Left lung (tissue), 14 donors: ENCODE measurements at places on chromosomes 7 and 10.

DNA sequence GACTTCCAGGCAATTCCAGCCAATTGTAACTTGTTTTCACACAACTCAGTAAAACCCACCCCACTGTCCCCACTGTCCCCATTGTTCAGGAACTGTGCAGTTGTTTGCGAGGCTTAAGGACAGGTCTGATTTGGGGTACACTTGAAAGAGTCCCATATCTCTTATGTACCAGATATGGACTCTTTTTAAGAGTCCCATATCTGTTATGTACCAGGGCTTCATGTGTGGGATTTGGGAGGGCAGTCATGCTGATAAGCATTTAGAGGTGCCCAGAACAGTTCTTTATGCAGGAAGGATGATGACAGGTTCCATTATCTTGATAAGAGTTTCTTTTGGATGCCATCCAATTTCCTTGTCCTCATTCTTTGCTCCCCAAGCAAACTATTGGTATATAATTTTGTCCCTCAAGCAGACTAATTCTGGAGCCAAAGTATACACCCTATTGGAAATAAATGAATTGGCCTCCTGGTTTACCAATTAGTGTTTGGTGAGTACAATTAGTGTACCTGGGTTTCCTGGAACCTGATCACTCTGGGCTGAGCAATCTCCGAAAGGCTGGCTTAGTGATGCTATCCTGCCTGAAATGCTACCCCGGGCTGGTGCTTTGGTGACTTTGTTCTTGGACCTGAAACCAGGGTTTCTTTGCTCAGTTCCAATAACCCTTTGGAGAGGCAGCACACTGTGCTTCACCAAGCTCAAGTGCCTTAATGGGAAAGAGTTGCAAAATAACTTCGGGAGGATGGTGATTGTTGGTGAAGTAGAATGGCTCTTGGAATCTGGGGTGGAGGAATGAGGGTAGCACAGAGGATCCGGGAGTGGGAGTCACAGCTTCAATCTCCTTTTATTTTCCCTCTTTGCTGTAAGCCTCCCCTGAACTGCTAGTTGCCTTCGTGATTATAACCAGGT is 6.2 kb upstream of the DMBT1 start:
- H3K27me3 ChIP-seq, result no peaks in the 10 kb centered on the region
- no peak overlapping the region for H3K4me3 ChIP-seq
- H3K36me3 ChIP-seq, result no peaks in the 10 kb centered on the region

GRCh38 chr7:131699323-131699722 is 142.9 kb upstream of the PODXL start:
- no peak for DNase-seq
- H3K27me3 ChIP-seq, result peaks cover 12% of the 10 kb centered on the region
- H3K36me3 ChIP-seq, result no peaks in the 10 kb centered on the region
- H3K4me3 ChIP-seq, result no peak overlapping the region

- H3K27me3 ChIP-seq, result no peaks in the 10 kb centered on the region
- DNase-seq, result no peak
- H3K36me3 ChIP-seq, result no peaks in the 10 kb centered on the region
- H3K4me1 ChIP-seq, result no peaks in the 10 kb centered on the region
Measured at GRCh38 chr10:94412449-94412848, 10.1 kb downstream of the TBC1D12 start.

- peaks cover 45% of the 10 kb centered on the region for H3K36me3 ChIP-seq
- peaks cover 52% of the 10 kb centered on the region for H3K4me1 ChIP-seq
- H3K27ac ChIP-seq, result no peak overlapping the region
- no peaks in the 10 kb centered on the region for H3K27me3 ChIP-seq
- no peak for DNase-seq
- peak overlapping the region; percentile 86 for H3K4me3 ChIP-seq
Measured at GRCh38 chr7:101087334-101088068, 2.2 kb downstream of the TRIM56 start.

- no peaks in the 10 kb centered on the region for H3K36me3 ChIP-seq
- H3K4me1 ChIP-seq, result peaks cover 22% of the 10 kb centered on the region
- DNase-seq, result no peak
- H3K27ac ChIP-seq, result no peak overlapping the region
- no peak overlapping the region for H3K4me3 ChIP-seq
Measured at GRCh38 chr7:47154791-47155190, 427.1 kb downstream of the TNS3 start.

DNA sequence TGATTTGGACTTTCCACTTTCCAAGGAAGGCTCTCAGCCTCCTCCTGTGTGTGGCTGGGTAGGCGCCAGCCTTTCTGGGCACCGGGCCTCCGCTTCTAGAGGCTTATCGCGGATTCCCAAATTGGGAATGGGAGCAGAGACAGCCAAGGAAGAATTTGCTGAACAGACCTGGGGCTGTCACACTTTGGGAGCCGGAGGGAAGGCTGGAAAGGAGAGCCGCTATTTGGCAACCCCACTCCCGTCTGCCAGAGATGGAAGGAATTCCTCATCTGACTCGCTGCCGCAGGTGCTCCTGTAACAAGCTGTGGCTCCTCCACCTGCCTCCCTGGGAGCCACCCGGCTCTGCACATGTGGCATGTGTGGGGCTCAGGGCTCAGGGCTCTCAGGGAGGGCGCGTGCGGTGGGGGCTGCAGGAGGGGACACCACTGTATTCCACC is 50.8 kb upstream of the ECHDC3 start:
- H3K4me1 ChIP-seq, result no peaks in the 10 kb centered on the region
- H3K27ac ChIP-seq, result no peak overlapping the region

DNA sequence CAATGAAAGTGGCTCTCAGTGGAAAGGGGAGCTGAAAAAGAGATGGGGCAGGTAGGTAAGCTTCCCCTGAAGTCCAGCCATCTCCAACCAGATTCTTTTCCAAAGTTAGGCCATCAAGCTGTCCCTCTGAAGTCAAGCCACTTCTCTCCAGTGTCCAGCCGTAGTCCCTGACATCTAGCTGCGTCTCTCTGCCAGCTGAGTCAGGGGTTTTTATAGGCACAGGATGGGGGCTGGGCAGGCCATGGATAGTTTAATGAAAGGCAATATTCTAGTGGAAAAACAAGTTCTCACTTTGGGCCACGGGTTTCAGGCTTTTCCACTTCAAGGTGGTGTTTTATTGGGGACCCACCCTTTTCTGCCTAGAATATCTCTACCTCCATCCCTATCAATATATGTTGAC is 36.8 kb downstream of the AVL9 start:
- no peak overlapping the region for H3K27ac ChIP-seq
- H3K27me3 ChIP-seq, result no peaks in the 10 kb centered on the region
- H3K4me3 ChIP-seq, result no peak overlapping the region

GRCh38 chr10:117969592-117969991 is 77.1 kb downstream of the RAB11FIP2 start:
- no peaks in the 10 kb centered on the region for H3K4me1 ChIP-seq
- no peaks in the 10 kb centered on the region for H3K36me3 ChIP-seq
- H3K27ac ChIP-seq, result no peak overlapping the region
- no peaks in the 10 kb centered on the region for H3K27me3 ChIP-seq
- DNase-seq, result no peak
- no peak overlapping the region for H3K4me3 ChIP-seq
